ENCODE measurements at places on chromosomes 3 and 15.

- DNase-seq = no peak
Observed at GRCh38 chr15:33677238-33677830, 291.0 kb upstream of the CHRM5 start.

GRCh38 chr15:80785811-80786354 lies 6.7 kb downstream of the CEMIP start:
- no peak for DNase-seq

DNA sequence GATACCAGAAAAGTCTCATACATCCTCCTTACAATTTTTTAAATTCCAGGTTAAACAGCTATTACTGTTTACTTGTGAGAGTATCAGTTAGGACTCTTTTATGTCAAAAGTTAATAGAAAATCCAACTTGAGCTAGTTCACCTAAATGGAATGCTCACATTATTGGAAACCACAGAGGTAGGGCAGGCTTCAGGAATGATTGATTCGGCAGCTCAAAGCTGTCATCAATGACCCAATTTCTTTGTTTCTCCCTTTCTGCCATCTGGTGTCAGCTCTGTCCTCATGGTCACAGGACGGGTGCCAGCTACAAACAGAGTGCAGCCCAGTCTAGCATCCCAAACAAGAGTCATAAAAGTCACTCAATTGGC lies 32.2 kb downstream of the CFAP20DC start:
- no peak for DNase-seq

GRCh38 chr3:157441102-157441624 lies 4.5 kb downstream of the PTX3 start:
- no peak for DNase-seq

All from central memory CD4-positive, alpha-beta T cell (primary cell).